ENCODE measurements at places on chromosomes 7 and 10.

- DNase-seq: no peak
These were observed 15.9 kb downstream of the ZNF3 start for GRCh38 chr7:100065452-100066186.

GRCh38 chr7:30143748-30144251 lies 9.0 kb downstream of the MTURN start:
- no peak for DNase-seq

DNA sequence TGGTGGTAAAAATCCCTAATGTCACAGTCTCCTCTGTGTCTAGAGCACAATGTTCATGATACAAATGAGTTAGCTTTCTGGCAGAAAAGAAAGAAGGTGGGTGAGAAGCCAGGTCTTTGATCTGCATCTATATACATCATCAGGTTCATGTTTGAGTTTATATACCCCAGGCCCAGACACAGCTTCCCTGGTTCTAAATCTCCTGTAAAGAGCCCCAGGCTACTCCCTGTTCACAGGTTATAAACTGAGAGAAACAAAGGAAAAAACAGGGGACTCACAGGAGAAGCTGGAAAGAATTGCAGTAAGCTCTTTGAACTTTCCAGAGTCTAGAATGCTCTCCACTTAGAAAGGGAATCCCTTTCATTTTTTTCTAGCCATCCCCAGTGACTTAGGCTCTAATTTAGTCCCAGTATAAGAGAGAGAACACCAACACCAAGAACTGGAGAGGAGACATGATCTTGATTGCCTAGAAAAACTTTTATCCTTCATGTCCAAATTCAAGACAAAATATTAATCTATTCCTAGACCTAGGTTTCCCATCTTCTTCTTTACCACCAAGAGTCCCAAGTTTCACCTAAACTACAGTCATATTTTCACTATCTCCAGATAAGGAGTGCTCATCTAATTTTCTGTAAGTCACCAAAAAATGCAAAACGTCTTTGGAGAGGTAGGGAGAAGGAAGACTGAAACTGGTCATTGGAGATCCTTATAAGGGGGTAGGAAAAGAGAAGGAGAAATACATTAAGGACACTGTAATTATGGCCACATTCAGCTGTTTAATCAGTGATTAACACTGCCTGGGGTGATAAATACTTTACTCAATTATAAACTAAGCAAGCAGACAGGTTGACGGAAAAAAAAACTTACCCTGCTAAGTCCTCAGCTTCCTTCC lies 469 bp downstream of the MSS51 start:
- no peak for DNase-seq

DNA sequence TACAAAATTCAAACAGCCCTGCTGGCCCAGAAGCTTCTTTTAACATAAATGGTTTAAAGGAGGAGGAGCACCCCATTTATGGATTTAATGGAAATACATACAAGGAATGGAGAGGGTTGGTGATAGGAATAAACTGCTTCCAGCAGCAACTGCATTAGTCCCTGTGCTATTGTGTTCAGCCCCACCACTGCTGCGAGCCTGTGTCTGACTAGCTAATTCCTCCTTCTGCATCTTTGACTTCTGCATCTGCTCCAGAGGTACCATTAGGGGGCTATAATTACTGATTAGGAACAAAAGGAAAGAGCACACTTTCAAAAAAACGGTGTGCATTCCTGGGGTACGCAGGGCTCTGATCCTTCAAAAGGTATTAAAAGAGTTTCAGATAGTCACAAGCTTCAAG lies 24.8 kb downstream of the CDCA7L start:
- DNase-seq: no peak

DNA sequence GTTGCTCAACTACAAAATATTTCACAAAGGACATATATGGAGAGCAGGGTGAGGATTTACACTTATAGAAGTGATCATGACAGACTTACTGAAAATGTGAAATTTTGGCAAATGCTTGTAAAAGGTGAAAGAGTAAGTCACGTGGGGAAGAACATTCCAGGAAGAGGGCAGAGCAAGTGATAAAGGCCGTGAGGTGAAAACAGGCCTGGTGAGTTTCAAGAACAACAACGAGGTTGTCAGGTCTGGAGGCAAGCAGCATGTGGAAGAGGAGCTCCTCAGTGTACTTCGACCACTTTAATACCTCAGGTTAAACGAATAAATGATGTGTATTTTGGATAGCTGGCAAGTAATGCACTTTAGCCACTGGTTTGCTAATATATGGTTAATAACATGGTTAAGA lies 706.7 kb downstream of the PCDH15 start:
- DNase-seq: no peak

GRCh38 chr7:19091550-19092200 lies 25.8 kb downstream of the TWIST1 start:
- DNase-seq: no peak

DNA sequence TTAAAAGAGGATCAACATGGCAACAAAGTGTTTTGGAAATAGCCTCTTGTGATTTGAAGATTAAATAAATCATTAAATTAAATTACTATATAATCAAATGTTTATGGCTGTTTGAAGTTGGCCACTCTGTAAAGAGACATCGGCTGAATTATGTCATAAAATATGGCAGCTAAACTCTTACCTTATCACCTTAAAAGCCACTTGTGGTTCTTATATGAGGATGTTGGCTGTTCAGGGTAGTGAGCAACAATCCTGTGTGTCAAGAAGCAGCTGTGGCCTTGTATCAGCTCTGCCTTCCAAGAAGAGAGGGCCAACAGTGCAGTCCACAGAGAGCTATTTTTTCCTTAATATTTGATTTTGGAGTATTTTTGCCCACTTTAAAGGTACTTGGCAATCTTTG lies 113.4 kb upstream of the CDK6 start:
- no peak for DNase-seq

GRCh38 chr10:33302208-33302829 lies 32.1 kb downstream of the NRP1 start:
- DNase-seq: no peak

DNA sequence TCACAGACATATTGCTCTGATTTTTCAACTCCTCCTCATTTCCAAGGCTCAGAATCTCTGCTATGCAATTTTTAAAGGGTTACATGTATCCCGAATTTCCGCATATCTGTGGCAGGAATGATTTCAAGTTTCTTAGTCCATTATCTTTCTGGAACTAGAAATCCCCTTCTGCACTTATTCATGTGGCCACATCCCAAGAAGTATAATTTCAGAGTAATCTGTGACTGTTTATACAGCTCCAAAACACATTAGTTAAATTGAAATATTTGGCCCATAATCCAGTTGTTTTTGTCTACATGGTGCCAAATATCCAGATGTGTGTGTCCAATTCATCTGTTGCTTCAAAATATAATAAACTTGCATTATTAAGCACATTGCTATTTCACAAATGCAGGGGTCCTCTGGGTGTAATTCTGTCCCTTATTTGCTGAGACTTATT lies 271.2 kb downstream of the ARHGAP12 start:
- DNase-seq: no peak

DNA sequence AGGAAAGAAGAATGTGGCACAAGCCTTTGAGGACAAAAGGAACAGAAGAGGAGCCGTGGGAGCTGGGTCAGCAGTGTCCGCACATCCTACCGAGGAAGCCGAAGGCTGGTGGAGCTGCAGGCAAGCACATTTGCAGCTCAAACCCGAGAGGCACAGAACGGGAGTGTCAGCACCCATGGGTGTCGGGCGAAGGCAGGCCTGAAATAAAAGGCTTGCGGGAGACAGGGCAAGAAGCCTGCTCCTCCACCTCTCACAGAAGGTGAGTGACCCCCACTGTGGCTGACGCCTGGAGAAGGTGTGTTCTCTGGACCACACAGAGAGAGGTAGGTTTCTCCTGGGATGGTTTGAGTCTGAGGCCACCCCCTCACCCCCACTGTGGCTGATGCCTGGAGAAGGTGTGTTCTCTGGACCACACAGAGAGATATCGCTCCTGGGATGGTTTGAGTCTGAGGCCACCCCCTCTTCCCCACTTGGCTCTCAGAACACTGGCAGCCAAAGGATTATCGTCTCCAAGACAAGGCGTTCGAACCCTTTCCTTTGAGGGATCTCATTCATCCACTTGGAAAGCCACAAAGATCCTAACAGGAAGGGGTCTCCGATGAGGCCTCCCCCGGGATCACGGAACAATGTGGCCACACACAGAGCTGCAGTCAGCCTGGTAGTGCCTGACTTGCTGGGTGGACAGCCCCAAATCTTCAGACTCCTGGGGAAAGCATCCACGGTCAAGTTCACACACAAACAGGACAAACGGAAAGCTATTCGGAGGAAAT lies 21.6 kb upstream of the GTPBP4 start:
- DNase-seq: no peak

GRCh38 chr10:16968416-16969041 lies 151.3 kb upstream of the RSU1 start:
- no peak for DNase-seq

DNA sequence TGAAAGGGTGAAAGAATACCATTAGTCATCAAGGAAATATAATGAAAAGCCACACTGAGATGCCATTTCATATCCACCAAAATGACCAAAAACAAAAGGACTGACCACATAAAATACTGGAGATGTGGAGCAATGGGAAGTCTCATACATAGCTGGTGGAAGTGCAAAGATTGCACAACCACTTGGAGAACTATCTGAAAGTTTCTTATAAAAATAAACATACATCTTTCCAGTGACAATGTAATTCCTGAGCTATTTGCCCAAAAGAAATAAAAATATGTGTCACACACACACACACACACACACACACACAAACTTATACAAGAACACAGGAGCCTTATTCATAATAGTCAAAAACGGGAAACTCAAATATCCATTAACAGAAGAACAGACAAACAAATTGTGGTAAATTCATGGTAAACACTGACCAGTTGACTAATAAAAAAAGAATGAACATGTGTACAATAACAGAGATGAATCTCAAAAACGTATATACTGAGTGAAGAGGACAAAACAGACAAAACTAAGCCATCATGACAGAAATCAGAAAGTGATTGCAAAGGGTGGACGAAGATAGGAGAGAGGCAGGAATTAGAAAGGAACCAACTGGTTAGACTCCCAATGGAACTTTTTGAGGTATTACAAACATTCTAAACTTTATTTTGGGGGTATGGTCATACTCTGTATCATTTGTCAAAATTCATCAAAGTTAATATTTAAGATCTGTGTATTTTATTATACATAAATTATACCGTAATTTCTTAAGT lies 21.5 kb downstream of the WASL start:
- no peak for DNase-seq

DNA sequence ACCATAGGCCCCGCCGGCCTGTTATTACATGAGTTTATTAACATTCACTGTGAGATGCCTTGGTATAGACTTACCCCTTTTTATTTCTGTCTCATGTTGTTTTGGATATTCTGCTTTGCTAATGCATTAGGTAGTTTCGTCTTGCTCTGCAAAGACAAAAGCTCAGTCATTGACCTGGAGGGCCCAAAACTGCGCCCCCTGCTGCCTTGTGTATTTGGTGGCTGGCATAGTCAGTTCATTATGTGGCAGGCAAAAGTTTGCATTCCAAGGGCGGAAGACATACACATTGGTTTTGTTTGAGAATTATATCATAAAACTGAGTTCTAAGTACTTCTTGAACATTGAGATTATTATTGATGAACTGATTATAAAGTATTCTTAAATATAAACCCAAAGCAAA lies 372.5 kb downstream of the SDK1 start:
- DNase-seq: peak; percentile 37

DNA sequence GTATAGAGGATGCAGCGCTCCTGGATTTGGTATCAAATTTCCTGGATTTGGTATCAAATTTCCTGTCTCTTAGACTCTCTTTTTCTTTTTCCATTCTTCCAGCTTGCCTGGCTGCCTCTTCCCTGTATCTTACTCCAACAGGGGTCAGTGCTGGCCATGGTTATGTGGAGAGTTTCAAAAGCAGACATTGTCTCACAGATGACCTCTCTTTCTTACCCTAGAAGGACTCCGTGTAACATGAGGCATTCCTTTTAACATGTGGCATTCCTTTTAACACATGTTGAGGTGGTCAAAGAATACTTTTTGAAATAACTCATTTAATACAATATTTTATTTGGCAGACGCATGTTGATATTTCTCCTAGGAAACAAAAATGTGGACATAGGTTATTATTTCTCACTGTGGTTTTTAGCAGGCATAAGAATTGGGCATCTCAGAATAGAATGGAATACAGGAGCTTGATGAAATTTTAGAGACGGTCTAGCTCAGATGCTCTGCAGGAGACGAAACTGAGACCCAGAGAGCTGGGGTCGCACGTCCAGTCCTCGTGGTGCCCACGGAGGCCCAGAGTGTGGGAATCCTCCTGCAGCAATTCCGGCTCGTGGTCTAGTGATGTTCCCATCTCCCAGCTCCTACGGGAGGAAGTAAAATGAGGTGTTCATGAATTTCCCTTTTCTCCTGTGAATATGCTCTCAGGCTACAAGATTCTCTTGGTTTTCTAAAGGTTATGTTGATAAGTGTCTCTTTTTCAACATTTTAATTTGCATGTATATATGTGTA lies 59.6 kb upstream of the PITRM1 start:
- DNase-seq: no peak

DNA sequence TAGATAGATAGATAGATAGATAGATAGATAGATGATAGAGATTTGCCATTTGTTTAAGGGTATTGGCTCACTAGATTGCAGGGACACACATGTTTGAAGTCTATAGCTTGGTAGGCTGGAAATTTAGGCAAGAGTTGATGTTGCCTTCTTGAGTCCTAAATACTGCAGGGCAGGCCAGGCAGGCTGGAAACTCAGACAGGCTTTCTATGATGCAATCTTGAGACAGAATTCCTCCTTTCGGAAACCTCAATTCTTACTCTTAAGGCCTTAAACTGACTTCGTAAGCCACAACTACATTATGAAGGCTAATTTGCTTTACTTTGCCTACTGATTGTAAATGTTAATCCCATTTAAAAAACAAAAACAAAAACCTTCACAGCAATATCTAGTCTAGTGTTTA lies 322.9 kb upstream of the AKR1E2 start:
- DNase-seq: no peak

DNA sequence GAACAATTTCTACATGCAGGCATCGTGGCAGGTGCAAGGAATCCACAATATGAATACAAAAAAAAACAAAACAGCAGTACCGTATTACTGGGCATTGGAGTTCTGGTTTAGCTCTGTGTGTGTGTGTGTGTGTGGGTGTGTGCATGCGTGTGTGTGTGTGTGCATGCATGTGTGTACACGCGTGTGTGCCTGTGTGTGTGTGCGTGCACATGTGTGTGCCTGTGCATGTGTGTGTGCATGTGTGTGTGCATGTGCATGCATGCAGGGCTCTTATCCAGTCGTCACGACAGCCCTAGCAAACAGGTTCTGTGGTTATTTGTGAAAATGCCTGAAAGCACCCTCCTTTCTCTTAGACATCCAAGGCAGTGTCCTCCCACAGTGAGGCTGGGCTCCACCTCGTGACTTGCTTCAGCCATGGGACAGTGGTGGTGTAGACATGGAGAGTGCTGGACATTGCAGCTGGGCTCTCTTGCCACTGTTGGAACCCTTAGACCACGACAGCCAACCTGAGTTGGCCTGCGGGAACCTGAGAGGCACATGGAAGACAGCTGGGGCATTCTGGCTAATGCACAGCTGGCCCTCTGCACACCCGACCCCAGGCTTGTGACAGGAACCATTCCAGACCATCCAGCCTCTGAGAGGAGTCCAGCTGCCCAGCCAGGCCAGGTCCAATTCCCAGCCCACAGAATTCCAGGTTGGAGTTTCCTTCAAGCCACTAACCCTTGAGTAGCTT lies 173.4 kb upstream of the SHH start:
- no peak for DNase-seq

- no peak for DNase-seq
These were observed 51.5 kb downstream of the RSU1 start for GRCh38 chr10:16765509-16766375.

Data from stimulated activated CD4-positive, alpha-beta T cell treated with anti-CD3 and anti-CD28 coated beads, Interleukin-12 subunit alpha, Interleukin-12 subunit beta, amount 100 ng/mL, for 24 hours (primary cell).